ENCODE measurements at places on chromosomes 3 and 15.
A peak's percentile ranks its signal among the peaks of the same experiment; 100 is the strongest.

DNA sequence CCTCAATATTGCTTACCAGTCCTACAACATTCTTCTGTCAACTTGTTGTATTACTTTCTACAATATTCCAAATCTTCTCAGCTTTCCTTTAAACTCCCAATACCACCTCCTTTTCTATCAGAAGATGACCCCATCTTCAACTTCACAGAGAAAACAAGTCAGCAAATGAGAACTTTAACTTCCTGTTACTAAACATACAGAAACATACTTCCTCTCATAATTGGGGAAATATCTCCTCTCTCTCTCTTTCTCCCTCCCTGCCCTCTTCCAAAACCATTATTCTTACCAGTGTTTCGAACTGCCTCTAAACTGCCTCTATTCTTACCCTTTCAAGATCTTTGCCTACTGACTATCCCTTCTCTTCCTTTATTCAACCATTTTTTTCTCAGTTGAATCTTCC, 1.8 kb upstream of the SNAP23 start:
- DNase-seq, result no peak

GRCh38 chr3:18758047-18758704, 333.0 kb upstream of the SATB1 start:
- no peak for DNase-seq

- no peak for DNase-seq
Measured at GRCh38 chr3:88195951-88196434, 46.2 kb downstream of the C3orf38 start.

GRCh38 chr15:87193481-87193880, 1063.1 kb downstream of the NTRK3 start:
- DNase-seq, result no peak

- no peak for DNase-seq
Measured at GRCh38 chr3:32175607-32176197, 62.8 kb upstream of the CMTM8 start.

GRCh38 chr3:138923531-138923994, 23.4 kb downstream of the FOXL2 start:
- DNase-seq, result peak; percentile 18

GRCh38 chr3:173681188-173681678, 283.7 kb downstream of the NLGN1 start:
- no peak for DNase-seq

DNA sequence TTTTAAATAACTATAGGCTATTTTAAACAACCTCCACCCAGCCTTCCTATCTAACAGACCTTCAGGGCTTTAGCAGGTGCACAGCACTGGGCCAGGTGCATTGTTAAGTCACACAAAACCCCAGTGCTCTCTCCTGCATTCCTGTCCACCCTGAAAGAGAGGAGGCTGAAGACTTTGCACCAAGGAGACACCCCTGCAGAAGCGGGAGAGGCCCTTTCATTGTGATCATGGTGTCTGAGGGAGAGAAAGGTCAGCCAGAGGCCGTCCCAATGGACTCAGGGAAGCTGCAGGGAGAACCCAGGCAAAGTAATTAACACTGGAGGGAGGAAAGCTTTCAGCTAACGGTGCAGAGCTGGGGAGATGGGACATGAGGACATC, 5.2 kb downstream of the LRIG1 start:
- DNase-seq, result no peak

DNA sequence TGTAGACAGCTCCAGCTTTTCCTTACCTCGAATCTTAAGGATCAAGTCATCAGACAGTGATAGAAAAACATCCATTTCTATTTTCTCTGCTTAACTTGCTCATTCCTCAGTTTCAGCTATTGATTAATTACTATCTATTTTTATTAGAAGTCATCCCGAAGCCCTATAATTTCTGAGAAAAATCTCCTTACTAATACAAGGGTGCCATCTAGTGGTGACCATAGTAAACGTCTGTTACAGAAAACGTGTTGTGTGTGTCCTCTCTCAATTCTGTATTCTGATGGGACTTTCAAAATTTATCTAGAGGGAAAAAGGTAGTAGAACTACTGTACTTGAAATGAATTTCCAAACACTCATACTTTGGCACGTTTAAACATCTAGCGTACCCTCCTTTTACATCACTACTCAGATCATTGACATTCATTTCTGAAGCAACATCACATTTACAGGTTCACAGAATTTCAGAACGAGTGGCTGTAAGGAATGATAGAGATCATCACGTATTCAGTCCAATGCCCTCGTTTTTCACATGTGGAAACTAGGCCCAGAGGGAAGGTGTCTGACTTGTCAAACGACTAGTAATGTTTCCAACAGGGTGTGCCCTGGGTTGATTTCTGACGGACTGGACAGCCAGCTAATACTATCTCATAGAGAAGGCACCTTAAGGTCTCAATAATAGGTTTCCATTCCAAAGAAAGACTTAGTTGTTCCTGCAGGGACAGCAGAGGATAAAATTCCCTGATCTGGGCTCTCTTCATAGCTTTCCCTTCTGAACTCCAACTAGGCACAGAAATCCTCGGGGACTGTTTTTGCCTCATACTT, 25.6 kb downstream of the HACD2 start:
- DNase-seq, result no peak
